ENCODE measurements at places on chromosomes 11 and 22.

GRCh38 chr11:44901786-44902185 is 48.9 kb downstream of the TP53I11 start:
- DNase-seq: no peak

- DNase-seq: no peak
Measured at GRCh38 chr11:17948296-17948695, 64.6 kb downstream of the SERGEF start.

GRCh38 chr22:42611051-42611450 is 3.6 kb downstream of the POLDIP3 start:
- no peak for DNase-seq

DNA sequence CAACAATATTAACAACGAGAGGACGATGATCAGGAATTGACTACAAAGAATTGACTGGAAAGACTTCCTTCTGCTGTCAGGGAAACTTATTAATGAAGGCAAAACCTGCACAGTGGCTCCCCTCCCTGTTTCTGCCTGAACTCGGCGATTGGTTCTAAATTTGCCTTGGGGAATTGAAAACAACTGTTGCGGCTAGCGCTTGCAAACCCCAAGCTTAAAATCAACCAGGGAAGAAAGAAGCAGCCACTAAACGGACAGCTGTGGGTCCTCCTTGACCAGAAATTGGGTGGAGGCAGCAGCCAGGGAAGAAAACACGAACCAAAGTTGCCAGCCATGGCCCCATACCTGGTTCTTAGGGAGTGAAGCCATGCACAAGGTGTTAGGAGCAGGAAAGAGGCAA is 383.5 kb upstream of the CADM1 start:
- DNase-seq: no peak

GRCh38 chr11:34585735-34586487 is 35.0 kb upstream of the EHF start:
- no peak for DNase-seq

GRCh38 chr11:66883016-66883965 is 26.4 kb downstream of the LRFN4 start:
- DNase-seq: no peak

DNA sequence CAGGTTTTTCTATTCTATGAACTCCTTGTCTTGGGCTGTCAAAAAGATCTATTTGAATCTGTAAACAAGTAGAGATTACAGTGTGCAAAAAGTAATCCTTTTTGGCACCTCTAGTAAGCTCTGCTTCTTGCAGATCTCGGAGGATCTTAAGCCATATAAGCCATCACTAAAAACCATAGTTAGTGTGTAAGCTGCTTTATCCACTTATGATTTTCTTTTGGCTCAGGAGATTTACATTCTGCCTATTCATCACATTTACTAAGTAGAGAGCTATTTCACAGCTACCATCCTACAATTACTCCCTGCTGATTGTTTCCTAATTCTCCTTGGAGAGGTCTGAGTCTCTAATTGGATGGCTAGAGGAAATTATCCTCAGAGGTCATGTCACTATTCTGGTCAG is 385.7 kb downstream of the AASDHPPT start:
- no peak for DNase-seq

- DNase-seq: no peak
Measured at GRCh38 chr11:47415949-47416472, 7.6 kb downstream of the SLC39A13 start.

- no peak for DNase-seq
Measured at GRCh38 chr11:61607920-61608599, 27.2 kb upstream of the SYT7 start.

DNA sequence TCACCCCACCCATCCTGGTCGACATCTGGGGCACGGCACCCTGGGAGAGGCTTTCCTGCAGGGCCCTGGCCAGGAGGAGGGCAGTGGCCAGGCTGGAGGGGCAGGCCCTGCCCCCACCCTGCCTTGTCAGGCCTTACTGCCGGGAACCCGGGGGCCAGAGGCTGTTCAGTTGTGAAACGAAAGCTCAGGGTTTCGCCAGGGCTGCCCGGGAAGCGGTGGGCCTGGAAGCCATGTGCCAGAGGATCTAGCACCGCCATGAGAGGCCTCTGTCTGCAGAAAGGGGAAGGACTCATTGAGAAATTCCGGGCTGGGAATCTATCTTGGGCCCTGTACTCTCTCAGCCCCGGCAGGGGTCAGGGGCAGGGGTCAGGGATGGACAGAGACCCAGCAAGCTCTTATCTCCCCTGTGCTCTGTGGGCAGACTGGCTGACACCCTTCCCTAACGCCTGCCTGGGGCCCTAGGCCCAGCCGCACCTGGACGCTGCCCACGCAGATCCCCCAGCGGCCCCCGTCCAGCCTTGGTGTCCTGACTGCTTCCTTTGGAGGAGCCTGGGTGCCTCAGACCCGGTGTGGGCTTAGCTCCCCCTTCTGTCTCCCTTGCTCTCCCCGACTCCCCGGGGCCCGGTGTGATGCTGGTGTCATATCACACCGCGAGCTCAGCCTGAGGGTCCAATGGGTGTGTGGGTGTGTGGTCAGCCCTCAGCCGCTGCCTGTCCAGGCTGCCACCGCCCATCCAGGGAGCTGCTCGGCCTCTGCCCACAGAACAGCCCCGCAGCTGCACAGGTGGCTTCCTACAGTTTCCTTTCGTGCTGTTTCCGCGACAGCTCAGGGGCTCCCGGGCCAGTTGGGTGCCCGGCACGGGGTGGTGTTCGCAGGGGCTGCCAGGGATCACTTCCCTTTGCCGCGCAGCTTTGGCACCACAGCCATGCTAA is 6.5 kb downstream of the PIM3 start:
- DNase-seq: no peak

- DNase-seq: no peak
Measured at GRCh38 chr11:47499161-47499560, 50.2 kb upstream of the RAPSN start.

- no peak for DNase-seq
Measured at GRCh38 chr11:66195867-66196266, 72.6 kb upstream of the RAB1B start.

DNA sequence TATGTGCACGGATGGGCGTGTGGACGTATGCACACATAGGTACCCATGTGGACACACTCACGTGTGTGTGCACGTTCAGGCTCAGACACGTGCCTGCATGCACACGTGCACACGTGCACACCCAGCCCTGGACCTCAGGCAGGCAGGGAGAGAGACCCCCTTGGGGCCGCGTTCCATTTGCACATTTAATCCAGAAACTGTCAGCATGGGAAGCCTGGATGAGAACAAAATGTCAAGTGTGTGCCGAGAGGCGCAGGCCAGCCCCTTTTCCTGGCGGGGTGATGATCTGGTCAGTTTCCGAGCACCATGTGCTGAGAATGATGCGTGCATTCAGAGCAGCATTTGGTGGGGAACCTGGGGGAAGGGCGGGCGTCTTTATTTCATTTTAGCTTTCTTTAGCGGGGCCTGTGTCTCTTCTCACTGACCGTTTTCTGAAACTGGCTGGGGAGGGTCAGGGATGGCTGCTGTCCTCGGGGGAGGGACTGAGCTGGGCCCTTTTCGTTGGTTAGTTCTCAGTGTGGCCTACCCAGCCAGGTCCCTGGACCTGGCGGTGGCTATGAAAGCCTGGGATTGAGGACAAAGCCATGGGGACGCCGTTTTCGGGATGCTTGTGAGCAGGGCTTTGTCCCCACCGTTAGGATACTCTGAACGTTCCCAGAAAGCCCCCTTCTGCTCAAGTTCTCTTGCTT is 96.3 kb downstream of the KCNQ1 start:
- no peak for DNase-seq

DNA sequence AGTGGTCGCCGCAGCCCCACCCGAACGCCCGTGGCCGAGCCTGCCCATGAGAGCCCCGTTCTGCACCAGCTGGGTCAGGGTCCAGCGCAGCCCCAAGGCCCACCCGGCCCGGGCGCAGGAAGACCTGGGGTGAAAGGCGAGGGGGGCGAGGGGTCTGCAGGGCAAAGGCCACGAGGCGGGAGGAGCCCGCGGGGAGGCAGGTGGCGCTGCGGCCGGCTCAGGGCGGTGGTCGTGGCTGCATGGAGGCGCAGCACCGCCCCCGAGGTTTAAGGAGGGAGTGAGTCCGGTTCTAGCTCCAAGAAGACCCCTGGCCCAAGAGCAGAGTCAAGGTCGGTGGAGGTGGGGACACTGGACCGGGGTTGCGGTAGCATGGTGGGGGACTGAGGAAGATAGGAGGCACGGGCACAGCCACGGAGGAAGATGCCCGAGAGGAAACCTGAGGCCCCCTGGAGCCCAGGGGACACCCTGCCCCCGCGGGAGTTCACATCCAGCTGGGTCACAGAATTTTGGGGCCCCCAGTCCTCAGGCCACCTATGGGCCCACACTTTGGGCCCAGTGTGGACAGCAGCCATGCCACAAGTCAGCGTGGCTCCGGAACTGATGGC is 514 bp upstream of the HDAC10 start:
- DNase-seq: no peak

Measured in NCI-H2081 treated with DMSO at 0.1 percent for 48 hours (cell line).